AG04449 (cell line): ENCODE measurements at places on chromosomes 2 and 18.

GRCh38 chr2:71005271-71006202 lies 10.9 kb upstream of the TEX261 start:
- DNase-seq, result no peak

- DNase-seq, result no peak
Observed at GRCh38 chr2:68248361-68248760, 4.0 kb downstream of the PPP3R1 start.

GRCh38 chr2:179049546-179050311 lies at the start of gene CCDC141:
TSS of gene CCDC141 (minus strand) at chr2:179050137. CDS start at chr2:179049941, 196 bp downstream.
- DNase-seq, result no peak

GRCh38 chr2:234427081-234428061 lies 69.5 kb downstream of the ARL4C start:
- peak; percentile 78 for DNase-seq

DNA sequence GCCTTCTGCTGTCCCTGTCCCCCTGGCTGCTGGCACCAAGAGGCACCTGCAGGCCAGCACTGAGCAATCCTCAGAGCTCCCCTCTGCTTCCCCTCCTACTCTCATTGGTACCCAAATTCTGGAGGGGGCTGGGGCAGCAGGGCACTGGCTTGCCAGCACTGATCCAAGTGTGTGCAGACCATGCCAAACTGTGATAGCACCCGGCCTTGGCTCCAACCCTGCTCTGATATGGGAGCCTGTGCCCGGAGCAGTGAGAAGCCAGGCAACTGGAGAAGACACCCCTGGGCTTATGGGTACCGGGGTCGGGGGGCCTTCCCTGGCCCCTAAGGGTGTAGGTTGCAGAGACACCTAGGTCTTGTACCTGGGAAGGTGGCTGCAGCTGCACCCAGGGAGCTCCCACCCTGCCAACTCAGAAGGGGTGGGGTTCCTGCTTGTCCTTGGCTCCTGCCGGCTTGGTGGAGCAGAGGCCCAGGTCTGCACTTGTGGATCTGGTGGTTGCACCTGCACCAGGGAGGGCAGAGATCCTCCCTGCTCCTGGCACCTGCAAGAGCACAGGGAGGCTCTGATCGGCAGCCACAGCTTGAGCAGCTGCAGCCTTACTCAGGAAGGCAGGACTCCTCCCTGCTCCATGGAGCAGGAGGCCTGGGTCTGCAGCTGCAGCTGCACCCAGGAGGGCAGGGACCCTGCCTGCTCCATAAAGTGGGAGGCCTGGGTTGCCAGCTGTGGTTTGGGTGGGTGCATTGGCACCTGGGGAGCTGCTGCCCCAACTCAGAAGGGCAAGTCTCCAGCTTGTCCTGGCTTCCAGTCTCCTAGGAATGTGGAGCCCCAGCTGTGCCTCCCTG lies 96.3 kb downstream of the BCL2L11 start:
- no peak for DNase-seq

DNA sequence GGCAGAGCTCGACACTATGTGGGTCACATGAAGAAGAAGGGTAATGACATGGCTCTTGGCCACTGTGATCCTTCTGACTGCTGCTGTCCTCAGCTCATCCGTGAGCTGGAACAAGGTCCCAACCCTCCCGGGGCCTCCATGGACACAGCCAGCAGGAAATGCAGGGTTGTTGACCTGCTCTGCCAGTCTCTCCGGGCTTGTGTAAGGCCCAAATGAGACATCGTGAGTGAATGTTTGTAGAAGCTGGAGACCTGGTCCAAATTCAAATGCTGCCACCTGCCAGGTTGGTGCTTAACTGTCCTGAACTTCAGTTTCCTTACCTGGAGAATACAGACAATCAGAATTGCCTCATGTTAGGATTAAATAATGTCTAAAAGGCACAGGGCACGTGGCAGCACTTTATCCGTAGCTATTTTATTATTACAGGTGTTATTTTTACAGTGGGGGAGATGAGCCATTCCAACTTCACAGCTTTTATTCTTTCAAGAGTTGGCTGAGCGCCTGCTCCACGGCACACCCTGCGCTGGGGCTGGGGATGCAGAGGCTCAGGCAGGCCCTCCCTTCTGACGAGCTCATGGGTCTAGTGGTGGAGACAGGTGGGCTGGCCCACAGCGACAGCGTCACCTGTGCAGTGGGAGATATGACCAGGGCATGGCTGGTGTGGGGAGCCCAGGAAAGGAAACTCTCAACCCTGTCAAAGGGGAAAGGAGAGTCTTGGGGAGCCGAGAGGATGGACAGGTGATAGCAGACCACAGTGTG lies 15.1 kb downstream of the ARHGEF4 start:
- DNase-seq, result no peak

DNA sequence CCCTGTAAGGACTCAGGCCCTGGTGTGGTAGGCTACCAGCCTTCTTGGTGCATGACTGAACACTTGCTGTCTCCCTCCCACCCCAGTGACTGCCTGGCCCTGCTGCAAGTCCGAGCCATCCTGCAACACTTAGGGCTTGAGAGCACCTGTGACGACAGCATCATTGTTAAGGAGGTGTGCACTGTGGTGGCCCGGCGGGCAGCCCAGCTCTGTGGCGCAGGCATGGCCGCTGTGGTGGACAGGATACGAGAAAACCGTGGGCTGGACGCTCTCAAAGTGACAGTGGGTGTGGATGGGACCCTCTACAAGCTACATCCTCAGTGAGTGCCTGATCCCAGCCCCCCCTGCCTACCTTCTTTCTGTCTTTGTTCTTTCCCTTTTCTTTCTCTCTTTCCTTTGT lies 55.2 kb downstream of the HK2 start:
- DNase-seq, result no peak

DNA sequence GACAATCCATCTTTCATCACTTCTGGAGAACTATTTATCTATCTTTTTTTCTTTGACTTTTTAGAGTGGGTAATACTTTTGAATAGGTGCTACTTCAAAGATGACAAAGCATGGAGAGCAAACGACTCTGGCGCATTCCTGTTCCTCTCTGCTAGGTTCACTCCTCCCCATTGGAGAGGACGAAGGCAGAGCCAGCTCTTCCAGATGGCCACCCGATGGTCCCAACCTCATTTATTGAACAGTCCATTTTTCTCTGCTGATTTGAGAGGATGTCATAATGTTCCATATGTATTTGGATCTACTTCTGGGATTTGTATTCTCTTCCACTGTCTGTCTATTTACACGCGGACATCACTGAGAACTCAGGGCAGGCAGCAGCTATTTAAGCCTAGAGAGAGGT lies 284.3 kb upstream of the CXCR4 start:
- no peak for DNase-seq

GRCh38 chr2:124163840-124164239 lies 138.8 kb downstream of the CNTNAP5 start:
- no peak for DNase-seq

GRCh38 chr2:215567504-215567903 lies 131.6 kb upstream of the FN1 start:
- no peak for DNase-seq

DNA sequence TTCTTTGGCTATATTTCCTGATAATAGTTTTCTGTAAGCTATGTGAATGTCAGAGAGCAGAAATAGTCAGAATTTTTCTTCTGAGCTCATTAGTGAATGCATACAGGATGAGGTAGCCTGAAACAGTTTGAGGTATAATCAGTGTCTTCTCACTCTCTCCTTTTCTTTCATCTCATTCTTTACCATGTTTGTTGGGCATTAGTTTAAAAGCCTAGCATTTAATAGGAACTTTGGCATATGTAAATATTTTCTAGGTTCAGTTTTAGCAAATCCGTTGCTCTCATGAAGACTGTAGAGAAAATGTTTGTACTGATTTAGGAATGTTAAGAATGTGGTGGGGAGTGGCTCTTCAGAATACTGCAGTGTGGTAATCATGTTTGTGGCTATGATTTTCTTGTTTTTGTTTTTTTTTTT lies 119.4 kb downstream of the PARD3B start:
- DNase-seq, result no peak

- no peak for DNase-seq
Observed at GRCh38 chr18:48365965-48366364, 43.2 kb downstream of the ZBTB7C start.

GRCh38 chr2:143847257-143847656 lies 672.7 kb downstream of the ZEB2 start:
- DNase-seq, result no peak

- no peak for DNase-seq
Observed at GRCh38 chr2:107036293-107036692, 150.3 kb upstream of the ST6GAL2 start.

DNA sequence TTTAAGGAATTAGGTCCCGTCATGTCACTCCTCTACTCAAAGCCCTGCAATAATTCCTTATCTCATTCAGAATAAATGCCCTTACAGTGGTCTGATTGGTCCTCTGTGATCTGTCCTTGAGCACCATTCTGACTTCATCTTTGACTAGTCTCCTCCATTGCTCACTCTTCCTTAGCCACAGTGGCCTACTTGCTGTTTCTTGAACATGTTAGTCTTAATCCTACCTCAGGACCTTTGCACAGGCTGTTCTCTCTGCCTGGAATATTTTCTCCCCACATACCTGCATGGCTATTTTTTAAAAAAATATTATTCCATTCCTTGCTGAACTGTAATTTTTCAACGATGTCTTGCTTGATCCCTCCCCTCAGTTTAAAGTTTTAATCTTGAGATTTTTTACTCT lies 48.0 kb downstream of the QPCT start:
- no peak for DNase-seq
